Fibroblast of skin of right biceps (primary cell): ENCODE measurements at places on chromosomes 13 and 19.

GRCh38 chr13:48436661-48437288 lies 23.9 kb upstream of the LPAR6 start:
- DNase-seq, result no peak

GRCh38 chr13:113531041-113531873 lies 40.7 kb upstream of the DCUN1D2 start:
- DNase-seq, result no peak

DNA sequence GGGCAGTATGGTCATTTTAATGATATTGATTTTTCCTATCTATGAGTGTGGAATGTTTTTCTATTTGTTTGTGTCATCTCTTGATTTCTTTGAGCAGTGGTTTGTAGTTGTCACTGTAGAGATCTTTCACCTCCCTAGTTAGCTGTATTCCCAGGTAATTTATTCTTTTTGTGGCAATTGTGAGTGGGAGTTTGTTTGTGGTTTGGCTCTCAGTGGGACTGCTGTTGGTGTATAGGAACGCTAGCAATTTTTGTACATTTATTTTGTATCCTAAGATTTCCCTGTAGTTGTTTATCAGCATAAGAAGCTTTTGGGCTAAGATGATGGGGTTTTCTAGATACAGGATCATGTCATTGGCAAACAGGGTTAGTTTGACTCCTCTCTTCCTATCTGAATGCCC lies 28.9 kb downstream of the NBEA start:
- DNase-seq, result no peak

- DNase-seq, result peak; percentile 29
Measured at GRCh38 chr13:95536632-95537241, 15.8 kb upstream of the CLDN10 start.

- DNase-seq, result peak; percentile 82
Measured at GRCh38 chr13:99467764-99468163, 33.5 kb upstream of the TM9SF2 start.

GRCh38 chr19:58334691-58335249 lies 8.0 kb downstream of the ZSCAN22 start:
- DNase-seq, result no peak

GRCh38 chr19:31535691-31536460 lies 186.6 kb upstream of the TSHZ3 start:
- no peak for DNase-seq

GRCh38 chr19:18987456-18987855 lies 45.9 kb downstream of the SUGP2 start:
- no peak for DNase-seq

GRCh38 chr19:3398114-3398899 lies 31.9 kb downstream of the NFIC start:
- no peak for DNase-seq

GRCh38 chr13:46313024-46313423 lies 74.0 kb downstream of the RUBCNL start:
- DNase-seq, result no peak

- peak; percentile 53 for DNase-seq
Measured at GRCh38 chr19:39539165-39539517, 820 bp downstream of the EID2 start.

- DNase-seq, result no peak
Measured at GRCh38 chr13:54852831-54853230, 1824.2 kb downstream of the OLFM4 start.

DNA sequence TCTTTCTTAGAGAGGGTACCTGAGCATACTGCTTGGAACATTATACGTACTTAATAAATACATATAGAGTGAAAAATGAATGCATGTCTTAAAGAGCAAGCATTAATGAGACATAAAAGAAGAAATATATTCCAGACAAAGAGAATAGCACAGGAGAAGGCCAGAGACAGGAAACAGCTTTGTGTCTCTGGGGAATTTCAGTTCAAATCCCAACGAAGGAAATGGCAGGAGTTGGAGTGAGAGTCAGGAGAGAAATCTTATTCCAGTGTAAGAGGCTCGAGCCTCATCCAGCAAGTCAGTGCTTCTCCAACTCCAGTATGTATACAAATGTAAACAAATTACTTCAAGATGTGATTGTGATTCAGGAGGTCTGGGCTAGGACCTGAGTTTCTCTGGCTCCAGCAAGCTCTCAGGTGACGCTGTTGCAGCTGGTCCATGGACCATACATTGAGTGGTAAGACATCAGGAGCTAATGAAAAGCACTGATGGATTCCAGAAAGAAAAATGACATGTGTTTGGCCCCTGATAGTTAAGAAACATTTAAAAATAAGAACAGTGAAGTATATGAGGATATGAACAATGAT lies 108.2 kb downstream of the RAP2A start:
- DNase-seq, result peak; percentile 26

- DNase-seq, result peak; percentile 50
Measured at GRCh38 chr19:4571305-4571917, 11.9 kb upstream of the SEMA6B start.

GRCh38 chr19:45250832-45251451 lies at the start of gene MARK4:
Gene MARK4 (plus strand): TSS chr19:45251271. CDS start chr19:45251589, 318 bp downstream.
- DNase-seq, result peak; percentile 65

GRCh38 chr19:9914001-9914314 lies 22.4 kb downstream of the OLFM2 start:
- DNase-seq, result no peak

- no peak for DNase-seq
Measured at GRCh38 chr13:45243077-45243476, 42.2 kb upstream of the KCTD4 start.

DNA sequence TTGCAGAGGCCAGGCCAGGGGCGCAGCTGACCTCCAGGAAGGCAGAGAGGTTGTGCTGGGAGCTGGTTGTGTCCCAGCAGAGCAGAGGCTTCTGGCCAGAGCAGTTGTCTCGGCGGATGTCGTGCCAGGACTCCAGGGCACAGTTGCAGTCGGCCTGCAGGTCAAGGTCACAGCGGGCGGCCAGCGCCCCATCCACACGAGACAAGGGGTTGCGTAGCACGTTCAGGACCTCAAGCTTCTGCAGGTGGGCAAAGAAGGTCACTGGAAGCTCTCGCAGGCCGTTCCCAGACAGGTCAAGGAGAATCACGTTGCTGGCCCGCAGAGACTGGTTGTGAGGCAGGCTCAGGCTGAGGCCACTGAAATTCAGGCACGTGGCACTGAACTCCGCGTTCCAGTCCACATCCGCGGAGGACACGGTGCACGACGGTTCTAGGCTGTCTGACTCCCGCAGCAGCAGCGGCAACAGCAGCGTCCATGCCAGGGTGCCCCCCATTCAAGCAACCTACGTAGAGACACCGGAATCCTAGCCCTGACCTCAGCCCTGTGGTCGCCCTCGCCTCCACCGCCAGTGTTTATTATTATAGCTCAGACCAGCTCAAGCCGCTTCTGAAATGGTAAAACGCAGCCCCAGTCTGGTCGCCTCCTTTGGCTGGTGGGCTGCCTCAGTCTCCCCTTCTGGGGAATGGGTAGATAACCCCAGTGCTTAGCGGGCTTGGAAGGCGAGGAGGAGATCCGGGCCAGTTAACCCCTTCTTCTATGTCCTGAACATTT lies 766 bp downstream of the LRRC25 start:
- DNase-seq, result no peak

GRCh38 chr13:20721454-20722357 lies 18.2 kb downstream of the IL17D start:
- peak; percentile 71 for DNase-seq

GRCh38 chr19:11137542-11138384 lies 17.8 kb downstream of the SPC24 start:
- peak; percentile 94 for DNase-seq

DNA sequence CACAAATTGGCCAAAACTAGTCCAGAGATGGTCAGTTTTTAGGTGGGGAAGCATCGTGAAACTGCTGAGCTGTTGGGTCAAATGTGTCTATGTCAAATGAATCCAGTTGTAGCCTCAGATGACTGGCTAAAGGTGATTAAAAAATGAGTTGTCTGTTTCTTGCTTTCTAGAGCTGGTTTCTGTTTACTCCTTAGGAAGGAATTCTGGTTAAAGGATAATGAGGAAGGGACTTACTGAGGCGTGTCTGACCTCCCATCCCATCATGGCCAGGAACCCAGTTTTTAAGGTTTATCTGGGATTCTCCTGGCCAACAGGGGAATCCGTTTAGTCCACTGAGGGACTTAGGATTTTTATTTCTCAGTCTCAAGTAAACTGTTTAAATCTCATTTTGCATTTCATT lies 256.5 kb downstream of the UQCRFS1 start:
- no peak for DNase-seq

DNA sequence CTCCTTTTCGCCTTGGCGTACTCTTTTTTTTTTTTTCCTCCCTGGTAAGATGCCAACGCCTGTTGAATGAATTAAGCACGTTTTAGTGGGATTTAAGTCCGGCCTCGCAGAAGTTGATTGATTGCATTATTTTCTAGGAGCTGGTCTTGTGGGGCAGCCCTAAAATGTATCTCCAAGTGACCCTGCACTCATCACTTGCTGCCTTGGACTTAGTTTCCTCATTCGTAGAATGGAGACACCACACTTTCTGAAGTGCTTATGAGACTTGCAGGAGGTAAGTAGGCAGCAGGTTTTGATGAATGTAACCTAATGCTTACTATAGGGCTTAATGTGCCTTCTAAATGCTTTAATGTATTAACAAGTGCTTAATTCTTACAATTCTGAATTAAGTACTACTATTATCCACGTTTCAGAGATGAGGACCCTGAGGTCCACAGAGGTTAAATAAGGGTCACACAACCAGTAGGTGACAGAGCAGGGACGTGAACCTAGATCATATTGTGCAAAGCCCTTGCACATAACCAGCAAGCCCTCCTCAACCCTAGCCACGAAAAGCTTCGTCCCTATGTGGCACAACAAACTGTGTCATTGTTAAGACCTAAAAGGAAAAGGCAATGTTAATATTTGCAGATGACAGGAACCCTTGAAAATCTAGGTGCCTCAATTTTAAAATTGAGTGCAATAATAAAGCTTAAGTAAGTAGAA lies 514 bp upstream of the ARGLU1 start:
- no peak for DNase-seq

GRCh38 chr13:90867336-90867683 lies 480.2 kb upstream of the MIR17HG start:
- DNase-seq, result peak; percentile 60

- no peak for DNase-seq
Measured at GRCh38 chr19:17306285-17306714, 628 bp downstream of the MRPL34 start.

DNA sequence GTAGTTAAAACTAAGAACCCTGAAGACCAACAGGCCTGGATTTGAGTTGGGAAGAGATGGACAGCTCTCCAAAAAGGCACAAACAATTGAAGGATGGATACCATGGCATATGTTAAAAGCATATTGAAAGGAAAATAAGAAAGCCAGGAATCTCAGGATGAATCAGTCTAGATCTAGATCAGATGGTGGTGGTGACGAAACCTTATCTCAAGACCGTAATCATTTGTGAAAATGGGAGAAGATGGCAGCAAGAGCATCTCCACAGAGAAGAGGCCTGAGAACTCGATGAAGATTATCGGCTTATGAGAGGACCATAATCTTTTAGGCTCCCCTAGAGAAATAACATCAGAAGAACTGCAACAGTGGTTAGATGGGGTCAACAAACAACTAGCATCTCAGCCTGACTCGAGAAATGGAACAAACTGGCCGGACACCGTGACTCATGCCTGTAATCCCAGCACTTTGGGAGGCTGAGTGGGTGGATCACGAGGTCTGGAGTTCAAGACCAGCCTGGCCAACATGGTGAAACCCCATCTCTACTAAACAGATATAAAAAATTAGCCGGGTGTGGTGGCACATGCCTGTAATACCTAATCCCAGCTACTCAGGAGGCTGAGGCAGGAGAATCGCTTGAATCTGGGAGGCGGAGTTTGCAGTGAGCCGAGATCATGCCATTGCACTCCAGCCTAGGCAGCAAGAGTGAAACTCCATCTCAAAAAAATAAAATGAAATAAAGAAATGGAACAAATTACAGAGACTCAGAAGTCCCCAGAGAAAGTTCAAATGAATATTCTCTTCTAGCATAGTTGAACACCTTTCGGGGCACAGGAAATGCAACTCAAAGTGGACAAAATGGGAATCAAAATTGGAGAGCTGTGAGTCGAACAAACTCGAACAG lies 47.6 kb downstream of the FOXO1 start:
- DNase-seq, result no peak

DNA sequence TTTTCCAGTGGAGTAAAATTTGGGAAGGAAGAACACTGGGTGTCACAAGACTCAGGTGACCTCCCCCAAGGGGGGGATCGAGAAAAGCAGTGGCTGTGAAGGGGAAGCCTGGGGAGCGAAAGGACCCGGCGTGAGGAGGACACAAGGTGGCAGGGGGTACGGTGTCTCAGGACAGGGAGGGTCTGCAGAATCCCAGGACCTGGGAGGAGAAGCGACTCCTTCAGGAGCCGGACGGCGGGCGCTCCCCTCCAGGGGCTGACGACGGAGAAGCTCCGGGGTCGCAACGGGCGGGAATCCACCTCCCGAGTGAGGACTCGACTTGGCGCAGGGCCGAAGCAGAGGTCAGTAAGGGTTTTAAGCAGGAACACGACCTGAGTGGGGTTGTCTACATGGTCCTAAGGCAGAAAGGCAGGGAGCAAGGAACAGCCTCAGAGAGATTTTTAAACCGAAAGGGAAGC lies 529 bp downstream of the ZNF836 start:
- DNase-seq, result no peak

GRCh38 chr13:41931337-41931736 lies 29.6 kb downstream of the VWA8 start:
- DNase-seq, result peak; percentile 80

- DNase-seq, result no peak
Measured at GRCh38 chr13:99990126-99990977, 8.8 kb downstream of the ZIC2 start.

DNA sequence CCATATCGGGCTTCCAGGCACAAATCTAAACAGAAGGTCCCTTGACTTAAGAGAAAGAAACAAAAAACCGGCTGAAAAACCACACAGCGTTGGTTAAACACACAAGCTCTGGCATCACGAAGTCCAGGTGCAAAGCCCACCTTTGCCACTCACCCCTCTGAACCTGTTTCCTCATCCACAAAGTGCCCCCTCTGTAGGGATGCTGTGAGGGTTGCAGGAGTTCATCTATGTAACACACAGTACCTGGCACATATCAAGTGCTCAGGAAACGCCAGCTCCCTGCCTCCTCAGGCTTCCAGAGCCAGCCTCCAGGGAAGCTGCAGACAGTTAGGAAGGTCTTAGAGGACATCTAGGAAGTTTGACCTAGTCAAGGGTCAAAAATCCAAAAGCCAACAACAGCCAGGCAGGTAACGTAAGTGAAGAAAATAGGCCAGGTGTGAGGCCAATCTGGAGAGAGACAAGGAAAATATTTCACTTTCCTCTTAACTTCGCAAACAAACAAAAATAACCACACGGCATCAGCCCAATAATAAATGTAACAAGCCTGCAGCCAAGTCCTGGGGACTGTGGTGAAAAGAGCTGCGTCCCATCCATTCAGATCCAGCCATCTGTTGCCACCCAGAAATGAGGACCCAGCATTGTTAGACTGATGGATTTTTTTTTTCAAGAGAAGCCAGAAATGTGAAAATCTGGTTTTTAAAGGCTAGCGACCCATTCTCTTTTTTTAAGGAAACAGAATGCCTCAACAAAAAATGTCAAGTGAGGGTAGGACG lies 10.0 kb downstream of the KDELR1 start:
- DNase-seq, result no peak

- DNase-seq, result no peak
Measured at GRCh38 chr13:26221399-26221720, 754 bp downstream of the RNF6 start.
